ENCODE measurements at places on chromosomes 6 and 20.

DNA sequence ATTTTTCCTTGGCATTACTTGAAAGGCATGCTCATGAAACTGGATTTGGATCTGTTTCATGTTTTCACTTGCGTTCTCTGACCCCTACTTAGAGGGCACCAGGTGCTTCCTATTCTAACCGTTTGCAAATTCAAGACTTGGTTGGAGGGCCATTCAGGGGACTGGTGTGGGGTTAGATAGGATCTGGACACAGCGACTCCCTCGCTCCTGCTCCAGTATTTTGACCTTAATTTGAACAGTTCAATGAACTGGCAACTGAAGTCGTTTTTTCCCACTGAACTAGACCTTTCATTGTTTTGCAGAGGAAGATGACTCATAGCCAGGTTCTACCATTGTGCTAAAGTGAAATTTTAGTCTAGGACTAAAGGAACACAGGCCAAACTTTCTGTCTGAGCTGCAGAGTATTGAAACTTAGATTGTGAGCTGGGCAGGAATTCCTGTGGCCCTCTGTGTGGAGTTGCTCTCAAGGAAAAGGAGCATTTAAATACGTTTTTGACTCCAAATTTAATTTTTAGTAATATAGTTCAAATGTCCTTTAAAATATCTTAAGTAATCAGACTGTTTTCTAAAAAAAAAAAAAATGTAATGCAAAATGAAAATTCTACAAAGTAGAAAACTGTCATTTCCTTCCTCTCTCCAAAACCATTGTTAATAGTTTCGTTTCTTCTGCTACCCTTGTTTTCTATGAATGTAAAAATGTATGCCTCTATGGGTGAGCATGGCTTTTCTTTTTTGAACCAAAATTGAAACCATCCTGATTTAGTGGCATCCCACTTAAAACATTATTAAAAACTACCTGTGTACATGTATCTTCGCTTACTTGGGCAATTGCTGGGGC lies 64.8 kb downstream of the UTRN start:
- no peak for DNase-seq

- no peak for DNase-seq
Observed at GRCh38 chr20:24634855-24635254, 165.4 kb downstream of the SYNDIG1 start.

GRCh38 chr20:12130781-12131180 lies 213.1 kb downstream of the BTBD3 start:
- no peak for DNase-seq

- no peak for DNase-seq
Observed at GRCh38 chr20:11132819-11133415, 459.1 kb upstream of the JAG1 start.

DNA sequence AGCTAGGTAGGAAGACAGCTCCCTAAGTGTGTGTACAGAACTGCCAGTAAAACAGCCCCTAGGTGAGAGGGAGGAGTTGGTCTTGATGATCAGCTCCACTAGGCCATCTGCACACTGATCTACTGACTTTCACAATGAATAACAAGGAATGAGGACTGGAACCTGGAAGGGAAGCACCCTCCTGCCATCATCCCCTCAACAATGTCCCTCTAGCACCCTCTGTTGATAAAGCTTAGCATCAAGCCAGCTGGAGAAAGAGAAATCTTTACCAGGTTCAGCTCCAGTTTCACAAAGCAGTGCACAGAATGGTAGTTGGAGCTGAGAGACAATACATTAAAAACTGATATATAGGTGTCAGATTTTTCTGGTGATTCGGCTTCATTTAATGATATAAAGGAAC lies 57.2 kb upstream of the IRAK1BP1 start:
- DNase-seq: no peak

DNA sequence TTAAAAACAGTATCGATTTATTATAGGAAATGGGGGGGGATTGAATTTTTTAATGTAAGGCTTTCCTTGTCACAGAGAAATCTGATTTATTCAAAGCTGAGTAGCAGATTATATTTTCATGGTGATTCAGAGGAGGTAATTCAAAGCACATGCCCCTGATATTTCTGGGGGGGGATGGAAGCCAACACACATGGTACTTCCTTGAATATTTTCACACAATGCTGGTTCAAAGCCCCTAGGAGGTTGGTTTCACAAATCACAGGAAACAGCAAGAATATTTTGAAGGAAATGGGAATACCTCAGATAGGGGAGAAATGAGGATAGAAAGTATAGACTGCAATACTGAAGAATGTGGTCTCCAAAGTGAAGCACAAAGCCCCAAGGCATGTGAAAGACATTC lies 98.8 kb downstream of the RTN4IP1 start:
- no peak for DNase-seq

DNA sequence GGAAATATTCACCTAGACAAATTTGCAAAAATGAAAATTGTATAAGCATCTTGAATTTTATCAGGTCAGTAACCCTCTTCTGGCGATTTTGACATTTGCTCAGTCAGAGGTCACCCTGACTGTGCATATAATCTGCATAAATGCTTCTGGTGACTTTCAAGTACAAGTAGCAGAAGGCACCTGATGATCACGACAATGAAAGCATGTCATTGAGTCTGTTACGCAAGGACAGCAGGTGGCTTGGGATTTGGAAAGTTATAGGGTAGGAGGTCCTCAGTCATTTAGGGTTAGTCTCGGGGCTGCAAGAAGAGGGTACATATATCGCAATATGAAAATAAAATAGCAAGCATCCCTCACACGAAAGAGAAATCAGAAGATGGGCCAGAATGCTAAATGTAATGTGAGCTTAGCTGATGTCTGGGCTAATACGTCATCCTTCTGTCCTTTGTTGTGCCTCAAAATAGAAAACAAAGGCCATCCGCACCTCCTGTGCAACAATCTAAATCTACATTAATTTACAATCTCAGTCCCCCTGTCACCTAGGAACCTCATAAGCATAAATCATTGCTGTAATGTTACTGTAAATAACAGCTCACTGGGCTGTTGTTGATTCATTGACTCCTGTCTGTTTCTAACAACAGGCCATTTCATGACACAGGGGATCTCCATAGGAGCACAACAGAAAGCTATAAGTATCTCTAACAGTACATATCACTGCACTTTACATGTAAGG lies 155.2 kb upstream of the RSPO3 start:
- DNase-seq: no peak

GRCh38 chr6:337805-338368 lies 45.6 kb downstream of the DUSP22 start:
- no peak for DNase-seq

DNA sequence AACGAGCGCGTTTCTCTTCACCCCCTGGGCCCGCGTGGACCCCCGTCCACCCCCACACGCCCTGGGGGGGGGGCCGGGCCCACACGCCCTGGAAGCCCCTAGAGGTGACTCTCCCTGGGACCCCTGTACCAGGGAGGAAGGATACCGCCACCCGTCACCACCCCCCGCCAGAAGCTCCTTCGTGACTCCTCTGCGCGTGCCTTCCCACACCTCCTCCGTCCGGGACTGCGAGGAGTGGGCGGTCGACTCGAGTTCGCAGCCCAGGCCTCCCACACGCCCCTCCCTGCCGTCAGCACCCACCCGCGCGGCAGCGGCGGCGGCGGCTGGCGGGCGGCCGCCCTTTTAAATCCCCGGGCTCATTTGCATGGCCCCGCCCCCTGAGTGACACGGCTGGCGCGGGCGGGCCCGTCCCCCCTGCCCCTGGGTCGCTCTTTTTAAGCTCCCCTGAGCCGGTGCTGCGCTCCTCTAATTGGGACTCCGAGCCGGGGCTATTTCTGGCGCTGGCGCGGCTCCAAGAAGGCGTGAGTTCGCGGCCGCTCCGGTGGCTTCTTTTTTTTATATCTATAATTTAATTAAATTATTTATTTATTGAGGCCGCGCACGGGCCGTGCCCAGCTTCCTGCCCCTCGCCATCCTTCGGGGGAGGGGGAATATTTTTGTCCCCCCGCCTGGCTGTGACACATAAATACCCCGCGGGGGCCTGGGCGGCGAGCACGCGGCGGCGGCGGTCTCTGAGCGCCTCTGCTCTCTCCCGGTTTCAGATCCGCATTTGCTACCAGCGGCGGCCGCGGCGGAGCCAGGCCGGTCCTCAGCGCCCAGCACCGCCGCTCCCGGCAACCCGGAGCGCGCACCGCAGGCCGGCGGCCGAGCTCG lies at the start of gene HMGA1:
Gene HMGA1, plus strand, starts transcription at position 431 of the 873 bp plus-strand sequence. CDS start 3,908 bp downstream, outside the sequence.
- peak; percentile 89 for DNase-seq

DNA sequence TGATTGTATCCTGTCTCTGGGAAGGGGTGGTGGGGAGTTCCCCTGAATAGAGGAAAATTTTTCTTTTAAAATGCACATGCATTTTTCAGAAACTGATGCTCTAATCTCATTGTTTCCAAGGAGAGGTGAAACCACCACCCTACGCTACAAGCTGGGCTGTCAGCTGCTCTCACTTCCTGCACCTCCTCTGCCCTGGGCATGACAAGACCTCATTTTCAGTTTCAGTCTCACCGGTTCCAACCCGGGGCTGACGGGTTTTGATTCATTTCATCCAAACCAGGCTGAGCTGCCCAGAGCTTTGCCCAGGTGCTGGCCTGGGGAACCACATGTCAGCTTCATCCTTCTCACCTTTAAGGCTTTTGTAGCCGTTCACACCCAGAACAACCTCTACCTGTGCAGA lies 99.7 kb downstream of the EYA2 start:
- DNase-seq: no peak

- no peak for DNase-seq
Observed at GRCh38 chr20:61753316-61753942, 312.3 kb downstream of the TAF4 start.
